Glutamatergic neuron (in vitro differentiated cells): ENCODE measurements at places on chromosomes 5 and 9. TPM values are rescaled to one million over a fixed set of nuclear protein-coding genes. Genes with fewer than 3 reads are reported as not detected.

GRCh38 chr9:114852050-114852594 lies 46.3 kb upstream of the TNFSF15 start:
- no peak for DNase-seq

Gene PTPN3
- 1.6 TPM for total RNA-seq

DNA sequence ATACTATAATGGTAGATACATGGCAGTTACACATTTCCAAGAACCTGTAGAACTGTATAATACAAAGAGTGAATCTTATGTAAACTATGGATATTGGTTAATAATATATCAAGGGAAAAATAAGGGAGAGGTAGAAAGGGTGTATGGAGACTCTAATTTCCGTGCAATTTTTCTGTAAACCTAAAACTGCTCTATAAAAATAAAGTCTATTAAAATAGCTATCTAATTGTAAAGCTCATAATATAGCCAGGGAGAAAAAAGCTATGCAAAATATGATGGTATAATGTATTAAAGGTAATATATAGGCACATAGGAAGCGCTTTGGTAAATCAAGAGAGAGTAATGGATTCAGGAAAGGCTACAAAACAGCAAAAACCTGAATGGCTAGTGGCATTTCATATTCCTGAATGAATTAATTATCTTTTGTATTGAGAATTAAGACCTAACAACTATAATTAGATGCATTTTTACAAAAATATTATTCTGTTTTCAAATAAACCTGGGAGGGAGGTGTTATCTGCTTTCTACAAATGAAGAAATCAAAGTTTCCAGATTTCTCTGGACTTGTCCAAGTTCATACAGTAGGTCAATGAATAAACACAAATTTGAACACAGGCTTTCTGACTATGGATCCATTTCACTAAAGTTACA lies 22.8 kb downstream of the ANXA1 start:
- no peak for DNase-seq

- DNase-seq, result no peak
Observed at GRCh38 chr5:141371572-141372475, 1.8 kb downstream of the PCDHGB3 start.

Gene SNAPC4
- 22.9 TPM for total RNA-seq

- no peak for DNase-seq
Observed at GRCh38 chr5:132688536-132689339, 14.9 kb downstream of the IL4 start.
